ENCODE measurements at places on chromosomes 2 and 18.

- DNase-seq: no peak
Observed at GRCh38 chr18:76688724-76689472, 133.5 kb upstream of the ZNF236 start.

DNA sequence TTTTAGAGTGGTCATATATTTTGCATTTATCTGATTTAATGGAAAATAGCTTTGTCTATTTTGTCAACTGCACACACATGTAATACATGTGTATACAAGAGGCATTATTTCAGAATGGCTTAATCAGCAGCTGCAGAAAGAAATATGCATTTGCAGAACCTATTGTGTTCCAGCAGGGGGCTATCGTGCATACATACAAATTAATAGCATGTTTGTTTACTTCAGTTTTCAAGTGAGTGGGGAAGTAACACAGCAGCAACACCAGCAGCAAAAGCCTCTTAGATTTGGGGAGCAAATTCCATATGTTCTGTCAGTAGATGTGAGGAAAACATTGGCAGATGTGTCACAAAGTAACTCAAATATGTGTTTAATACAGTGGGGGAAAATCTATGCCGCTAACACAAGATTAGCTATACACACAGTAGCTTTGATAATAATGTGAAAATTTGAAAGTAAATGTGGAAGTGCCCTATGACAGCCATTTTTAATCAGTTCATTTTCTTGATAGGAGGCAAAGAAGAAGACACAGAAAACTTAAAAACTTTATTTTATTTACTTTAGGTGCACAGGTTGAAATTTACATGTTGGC lies 218.1 kb downstream of the WDR7 start:
- DNase-seq: no peak

DNA sequence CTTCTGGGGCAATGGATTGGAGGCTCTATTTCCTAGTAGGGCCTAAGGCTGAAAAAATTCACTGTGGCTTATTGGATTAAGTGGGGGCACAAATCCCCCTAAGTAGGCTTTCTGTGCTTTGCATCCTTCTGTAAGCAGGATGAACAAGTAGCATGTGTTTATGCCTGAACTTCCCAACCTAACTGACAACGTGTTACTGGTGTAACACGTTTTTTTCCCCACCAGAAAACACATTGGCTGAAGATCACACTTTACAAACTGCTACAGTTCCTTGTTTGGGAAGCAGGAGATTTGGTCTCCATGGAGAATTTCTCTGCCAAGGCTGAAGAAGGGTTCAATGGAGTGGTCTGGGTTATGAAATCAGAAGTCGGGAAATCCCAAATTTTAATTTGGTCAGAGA lies 7.2 kb upstream of the ITGA6 start:
- no peak for DNase-seq

- DNase-seq: no peak
Observed at GRCh38 chr18:4134700-4135099, 320.4 kb downstream of the DLGAP1 start.

DNA sequence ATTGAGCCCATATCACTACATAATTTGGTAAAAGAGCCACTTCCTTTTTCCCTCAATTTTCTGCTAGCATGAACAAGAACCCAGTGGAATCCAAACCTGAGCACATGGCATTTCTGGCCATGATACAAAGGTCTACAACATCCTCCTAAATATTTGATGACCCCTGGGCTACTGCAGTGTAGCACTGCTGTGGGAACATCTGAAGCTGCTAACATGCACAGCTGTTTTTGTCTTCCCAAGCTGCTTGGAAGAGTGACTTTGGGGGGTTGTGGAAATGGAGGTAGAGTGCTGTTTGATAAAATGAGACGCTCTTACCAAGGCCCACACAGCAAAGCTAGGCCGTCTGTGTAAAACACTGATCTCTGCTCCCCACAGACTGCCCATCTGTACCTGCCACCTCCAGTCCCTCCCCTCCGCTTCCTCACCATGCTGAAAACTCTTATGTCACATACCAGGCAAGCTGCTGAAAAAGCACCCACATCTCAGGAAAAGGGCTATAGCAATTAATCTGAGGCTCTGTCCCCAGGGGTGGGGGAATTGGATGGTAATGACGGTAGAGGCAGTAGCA lies 197.2 kb upstream of the HNRNPA3 start:
- no peak for DNase-seq
